ENCODE measurements at places on chromosomes 4 and X.

- no peak for DNase-seq
These were observed 57.6 kb downstream of the MAPK10 start for GRCh38 chr4:86302251-86302650.

GRCh38 chr4:146186041-146186440 lies 10.5 kb downstream of the LSM6 start:
- DNase-seq: no peak

DNA sequence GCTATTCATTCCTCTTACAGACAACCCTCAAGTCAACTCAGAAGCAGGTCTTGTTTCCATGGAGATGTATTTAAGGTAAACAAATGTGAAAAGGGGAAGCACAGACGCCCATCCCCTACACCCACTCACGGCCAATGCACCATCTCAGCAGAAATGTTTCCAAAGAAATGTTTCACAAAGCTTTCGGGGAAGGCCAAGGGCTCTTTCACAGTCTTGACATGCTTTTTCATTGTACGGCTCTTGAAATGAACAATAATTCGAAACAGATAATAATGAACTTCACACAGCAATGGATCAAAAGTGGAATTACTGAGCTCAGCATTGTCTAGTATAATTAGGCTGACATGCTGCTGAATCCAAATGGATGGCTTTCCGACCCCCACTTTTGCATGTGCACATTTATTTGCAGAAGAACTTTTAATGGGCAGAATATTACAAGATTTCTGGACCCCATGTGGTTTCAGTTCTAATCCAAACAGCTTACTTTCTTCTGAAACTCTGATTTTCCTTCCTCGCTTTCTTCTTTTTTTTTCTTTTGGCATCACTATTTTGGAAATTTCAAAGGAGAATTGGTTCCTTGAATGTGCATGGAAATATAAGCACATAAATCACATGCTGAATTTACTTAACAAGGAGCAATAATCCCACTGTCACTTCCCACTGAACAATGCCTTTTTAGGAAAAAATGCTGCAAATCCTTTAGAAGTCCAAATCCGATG lies 160.9 kb downstream of the SMIM20 start:
- no peak for DNase-seq

- DNase-seq: no peak
These were observed 409.2 kb upstream of the SLIT2 start for GRCh38 chr4:19842471-19842870.

DNA sequence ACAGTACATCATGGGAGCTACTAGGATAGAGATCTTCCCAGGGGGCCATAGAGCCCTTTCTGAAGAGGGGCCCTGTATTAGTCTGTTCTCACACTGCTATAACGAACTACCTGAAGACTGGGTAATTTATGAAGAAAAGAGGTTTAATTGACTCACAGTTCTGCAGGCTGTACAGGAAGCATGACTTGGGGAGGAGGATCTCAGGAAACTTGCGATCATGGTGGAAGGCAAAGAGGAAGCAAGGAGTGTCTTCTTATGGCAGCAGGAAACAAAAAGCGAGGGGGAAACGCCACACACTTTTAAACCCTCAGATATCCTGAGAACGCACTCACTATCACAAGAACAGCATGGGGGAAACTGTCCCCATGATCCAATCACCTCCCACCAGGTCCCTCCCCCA lies 4.2 kb upstream of the SLC9A6 start:
- no peak for DNase-seq

DNA sequence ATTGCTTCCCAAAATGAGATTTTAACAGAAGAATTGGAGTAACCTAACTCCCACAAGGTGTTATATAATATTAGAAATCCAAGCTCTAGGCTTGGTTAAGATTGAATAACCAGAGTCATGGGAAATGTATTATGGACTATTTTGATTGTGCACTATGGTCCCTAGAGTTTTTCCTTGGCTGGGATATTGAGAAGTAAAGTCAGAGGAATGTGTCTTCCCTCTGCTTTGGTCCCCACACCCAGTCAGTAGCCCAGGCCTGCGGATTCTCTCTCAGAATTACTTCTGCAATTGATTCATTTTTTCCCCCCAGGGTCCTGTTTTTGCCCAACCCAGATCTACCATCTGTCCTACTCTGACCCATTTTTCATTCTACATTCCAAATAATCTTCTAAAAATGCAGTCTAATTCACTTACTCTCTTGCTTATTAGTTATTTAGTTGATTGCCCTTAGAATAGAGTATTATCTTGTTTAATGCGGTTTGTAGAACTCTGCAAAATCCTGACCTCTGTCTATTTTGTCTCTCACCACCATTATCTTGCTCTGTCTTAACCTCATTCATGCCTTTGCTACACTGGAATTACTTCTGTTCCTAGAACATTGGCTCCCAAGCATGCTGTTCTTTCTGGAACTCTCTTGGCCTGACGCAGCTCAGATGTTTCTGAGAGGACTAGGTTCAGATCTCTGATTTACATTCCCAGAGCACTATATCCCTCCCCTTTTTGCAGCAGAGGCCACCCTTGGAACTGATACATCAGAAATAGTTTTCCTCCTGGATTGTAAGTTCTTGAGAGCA lies 23.6 kb downstream of the GUCY1A1 start:
- no peak for DNase-seq

GRCh38 chr4:17817027-17817426 lies 6.2 kb downstream of the NCAPG start:
- DNase-seq: no peak

GRCh38 chr4:40378619-40379018 lies 43.5 kb downstream of the CHRNA9 start:
- DNase-seq: no peak

Data from CD4-positive, alpha-beta T cell treated with Interleukin-6 for 4 hours (primary cell).